Stimulated activated CD4-positive, alpha-beta T cell treated with anti-CD3 and anti-CD28 coated beads, Interleukin-15, amount 100 ng/mL, for 48 hours (primary cell): ENCODE measurements at places on chromosomes 16 and 17.

DNA sequence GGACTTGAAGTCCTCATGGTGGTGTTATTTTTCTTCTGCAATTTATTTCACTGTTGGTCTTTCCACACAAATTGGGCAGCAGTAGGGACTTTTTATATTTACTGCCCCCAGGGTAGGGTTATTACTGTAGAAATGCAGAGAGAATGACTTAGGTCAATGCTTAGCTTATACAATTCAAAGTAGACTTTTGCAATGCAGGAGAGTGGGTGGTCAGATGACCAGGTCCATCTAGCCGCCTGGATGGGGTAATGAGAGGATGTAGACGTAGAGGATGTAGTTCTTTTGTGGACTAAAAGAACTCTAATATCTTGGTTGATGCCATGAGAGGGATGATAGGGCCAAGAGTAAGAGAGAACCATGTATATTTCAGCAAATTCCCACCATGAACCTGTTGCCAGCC is 2.7 kb upstream of the KRTAP17-1 start:
- DNase-seq: no peak

DNA sequence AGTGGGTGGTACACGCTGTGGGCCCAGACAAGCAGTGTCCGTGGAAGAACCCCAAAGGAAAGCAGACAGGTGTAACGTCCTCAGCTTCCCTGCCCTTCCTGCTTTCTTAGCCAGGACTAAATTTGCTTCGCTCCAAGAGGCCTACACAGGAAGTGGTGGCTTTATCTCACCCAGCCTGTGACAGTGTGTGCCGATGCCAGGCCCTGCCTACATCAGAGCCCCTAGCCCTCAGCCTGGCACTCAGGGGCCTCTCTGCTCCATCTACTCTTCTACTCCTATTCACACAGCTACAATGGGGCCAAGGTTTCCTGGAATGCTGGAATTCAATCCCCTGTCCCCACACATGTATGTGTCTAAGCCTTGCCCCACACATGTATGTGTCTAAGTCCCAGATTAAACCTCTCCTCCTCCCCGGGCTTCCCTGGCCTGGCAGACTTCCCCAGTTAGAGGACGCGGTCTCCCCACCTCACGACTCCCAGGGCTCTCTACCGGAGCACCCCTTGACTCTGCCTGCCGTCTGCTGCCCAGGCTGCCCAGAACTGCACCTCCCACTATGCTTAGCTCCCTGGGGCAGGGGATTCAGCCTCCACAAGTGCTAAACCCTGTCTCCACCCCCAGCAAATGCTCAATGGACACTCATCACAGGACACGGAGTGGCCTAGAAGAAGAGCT is 8.2 kb downstream of the PGAP3 start:
- no peak for DNase-seq

DNA sequence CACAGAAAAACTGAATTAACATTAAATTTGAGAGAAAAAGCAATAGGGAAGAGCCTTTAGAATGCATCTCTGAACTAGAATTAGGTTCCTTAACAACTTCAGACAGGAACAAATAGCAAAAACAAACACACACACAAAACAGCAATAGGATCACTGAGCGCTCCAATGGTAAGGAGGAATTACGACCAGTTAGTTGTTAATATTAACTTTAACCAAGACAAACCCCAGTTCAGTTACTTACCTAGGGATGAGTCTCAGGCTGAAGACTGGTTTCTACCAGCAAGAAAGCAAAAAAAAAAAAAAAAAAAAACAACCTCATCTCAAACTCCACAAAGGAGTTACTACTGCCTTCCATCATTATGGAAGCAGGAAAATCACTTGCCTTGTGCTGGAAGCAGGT is 14.6 kb downstream of the DHRS7B start:
- no peak for DNase-seq

- DNase-seq: no peak
These were observed 326.6 kb downstream of the PHKB start for GRCh38 chr16:47787696-47788095.

- no peak for DNase-seq
These were observed 151.5 kb downstream of the KCNJ2 start for GRCh38 chr17:70320673-70321345.

DNA sequence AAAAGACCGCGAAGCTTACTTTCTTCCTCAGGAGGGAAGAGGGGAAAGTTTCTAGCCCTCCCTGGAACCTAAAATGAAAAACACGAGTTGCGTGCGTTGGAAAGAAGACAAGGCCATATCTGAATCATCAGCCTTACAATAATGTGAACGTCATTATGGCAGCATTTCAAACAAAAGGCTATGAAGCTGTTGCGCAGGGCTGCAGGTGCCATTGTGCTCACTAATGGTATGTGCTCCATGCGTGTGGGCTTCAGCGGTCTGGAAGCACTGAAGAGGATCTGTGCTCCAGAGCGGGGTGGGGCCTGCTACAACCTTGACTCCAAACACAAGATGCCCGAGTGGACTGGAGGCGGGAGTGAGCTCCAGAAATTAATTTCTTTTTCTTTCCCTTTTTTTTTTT is 12.1 kb upstream of the CYB5B start:
- no peak for DNase-seq

- DNase-seq: no peak
These were observed 24.3 kb upstream of the RFFL start for GRCh38 chr17:35087731-35088355.

GRCh38 chr16:66927918-66928649 is 2.7 kb upstream of the RRAD start:
- DNase-seq: no peak

GRCh38 chr17:21293831-21294210 is 9.3 kb downstream of the MAP2K3 start:
- no peak for DNase-seq

GRCh38 chr16:57305159-57305811 is 20.8 kb upstream of the PLLP start:
- DNase-seq: no peak

- DNase-seq: peak; percentile 6
These were observed 47.1 kb downstream of the SPACA3 start for GRCh38 chr17:33038740-33039139.

GRCh38 chr16:19678804-19679203 is 39.2 kb downstream of the KNOP1 start:
- no peak for DNase-seq

DNA sequence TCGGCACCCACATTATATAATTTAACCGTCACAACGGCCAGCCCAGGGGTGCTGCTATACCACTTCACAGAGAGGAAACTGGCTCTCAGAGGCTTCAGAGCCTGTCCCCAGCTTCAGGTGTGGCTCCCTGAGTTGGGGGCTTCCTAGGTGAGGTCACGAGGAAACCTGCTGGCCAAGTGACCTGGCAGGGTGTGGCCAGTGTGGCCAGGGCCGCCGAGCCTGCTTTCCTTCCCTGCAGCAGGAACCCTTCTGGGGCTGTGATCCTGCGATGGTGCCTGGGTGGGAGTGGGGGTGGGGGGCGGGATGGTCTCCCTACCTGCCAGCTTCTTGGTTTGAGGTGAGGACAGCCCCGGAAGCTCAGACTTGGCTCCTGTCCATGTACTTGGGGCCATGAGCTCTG is 39.9 kb downstream of the ADCY7 start:
- DNase-seq: no peak

GRCh38 chr16:64253096-64253495 is 868.8 kb downstream of the CDH11 start:
- no peak for DNase-seq

- no peak for DNase-seq
These were observed 53.1 kb upstream of the ENPP7 start for GRCh38 chr17:79677646-79678045.

DNA sequence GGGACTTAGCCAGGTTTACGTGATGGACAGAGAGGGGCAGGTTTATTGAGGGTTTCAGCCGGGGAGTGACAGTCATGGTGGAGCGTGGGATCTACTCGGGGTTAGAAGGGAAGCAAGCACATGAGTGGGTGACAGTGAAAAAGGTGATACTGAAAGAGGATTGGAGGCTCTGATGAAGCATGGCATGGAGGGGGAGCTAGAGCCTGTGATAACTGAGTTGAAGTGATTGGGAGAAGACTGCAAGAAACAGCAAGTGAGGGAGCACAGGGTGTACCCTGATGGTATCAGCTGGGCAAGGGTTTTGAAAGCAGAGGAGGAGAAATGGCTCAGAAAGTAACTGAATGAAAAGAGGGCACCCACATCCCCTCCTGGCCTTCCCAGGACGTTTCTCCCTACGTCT is 6.7 kb upstream of the KSR1 start:
- no peak for DNase-seq

DNA sequence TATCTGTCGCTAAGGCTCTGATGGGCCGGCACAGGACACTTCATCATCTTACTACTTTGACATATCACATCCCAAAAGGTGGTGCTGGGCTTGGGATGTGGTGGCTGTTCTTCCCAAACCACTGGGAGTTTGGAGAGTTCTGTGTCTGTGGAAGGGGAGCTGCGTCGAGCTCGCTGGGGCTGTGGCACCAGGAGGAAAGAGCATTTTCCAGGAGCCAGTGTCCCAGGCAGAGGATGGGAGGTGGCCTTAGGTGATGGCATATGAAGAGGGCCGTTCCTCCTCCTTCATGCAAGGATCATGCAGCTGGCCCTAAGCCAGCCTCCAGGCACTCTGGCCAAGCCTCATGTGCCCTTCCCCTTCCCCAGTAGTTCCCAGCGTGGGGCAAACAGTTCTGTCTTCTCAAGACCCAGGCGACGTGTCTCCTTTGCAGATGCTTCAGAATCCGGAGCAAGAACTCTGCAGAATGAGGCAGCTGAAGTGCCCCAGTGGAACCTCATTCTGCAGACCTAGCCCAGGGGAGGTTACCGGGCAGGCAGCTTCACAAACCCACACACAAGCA is 89.4 kb upstream of the TNRC6C start:
- no peak for DNase-seq

- DNase-seq: no peak
These were observed 8.6 kb upstream of the MRC2 start for GRCh38 chr17:62618647-62619416.

- no peak for DNase-seq
These were observed 63.1 kb downstream of the IKZF3 start for GRCh38 chr17:39801055-39801454.

DNA sequence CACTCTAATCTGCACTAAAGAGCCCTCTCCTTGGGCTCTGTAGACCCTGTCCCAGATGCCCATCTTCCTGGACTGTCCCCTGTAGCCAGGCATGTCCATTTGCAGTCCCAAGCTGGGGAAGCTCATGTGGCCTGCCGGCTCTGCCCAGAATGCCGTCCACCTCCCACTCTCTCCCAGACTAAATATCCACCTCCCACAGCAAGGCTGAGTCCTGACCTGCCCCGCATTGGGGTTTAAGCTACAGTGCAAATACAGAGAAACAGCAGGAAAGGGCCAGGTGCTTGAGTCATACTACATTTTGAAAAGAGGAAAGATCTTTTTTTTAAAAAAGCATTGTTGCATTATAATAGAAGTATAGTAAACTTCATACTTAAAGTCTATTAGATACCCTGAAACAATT is 3.0 kb downstream of the ST6GALNAC2 start:
- DNase-seq: no peak

DNA sequence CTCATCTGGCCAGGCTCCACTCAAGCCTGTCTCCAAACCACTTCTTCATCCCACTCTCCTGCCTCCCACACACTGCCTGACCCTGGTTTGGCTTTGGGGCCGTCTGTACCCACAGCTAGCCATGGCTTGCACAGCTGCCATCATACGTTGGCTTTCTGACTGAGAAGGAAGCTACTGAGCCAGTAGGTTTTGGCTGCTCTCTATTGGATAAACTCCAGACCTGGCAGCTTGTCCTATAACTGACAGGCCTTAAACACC is 3.9 kb downstream of the MIF4GD start:
- DNase-seq: no peak

- no peak for DNase-seq
These were observed 27.8 kb upstream of the MEAK7 start for GRCh38 chr16:84532291-84532724.

GRCh38 chr16:49701065-49701685 is 154.7 kb downstream of the ZNF423 start:
- DNase-seq: no peak

DNA sequence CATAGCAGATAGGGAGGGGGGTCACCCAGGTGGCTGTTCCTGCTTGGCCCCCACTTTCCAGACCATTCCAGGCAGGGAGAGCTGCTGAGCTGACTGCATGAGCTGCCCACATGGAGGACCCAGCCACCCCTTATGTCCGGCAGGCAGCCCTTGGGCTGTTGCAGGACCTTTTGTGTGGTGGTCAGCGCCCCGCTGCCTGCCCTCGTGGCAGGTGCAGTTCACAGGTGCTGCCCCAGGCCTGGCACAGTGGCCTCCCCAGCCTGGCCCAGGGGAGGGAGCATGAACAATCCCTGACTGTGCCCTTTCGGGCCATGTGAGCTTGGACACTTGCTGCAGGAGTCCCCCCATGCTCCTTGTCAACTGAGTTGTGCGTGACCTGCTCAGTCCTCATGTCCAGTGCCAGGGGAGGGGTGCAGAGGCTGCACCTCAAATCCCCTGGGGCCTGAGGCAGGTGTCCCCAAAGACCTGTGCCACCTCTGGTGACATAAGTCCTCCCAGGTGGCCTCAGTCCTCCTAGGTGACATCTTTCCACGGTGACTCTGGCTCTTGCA is 8.6 kb downstream of the TBC1D26 start:
- DNase-seq: no peak

DNA sequence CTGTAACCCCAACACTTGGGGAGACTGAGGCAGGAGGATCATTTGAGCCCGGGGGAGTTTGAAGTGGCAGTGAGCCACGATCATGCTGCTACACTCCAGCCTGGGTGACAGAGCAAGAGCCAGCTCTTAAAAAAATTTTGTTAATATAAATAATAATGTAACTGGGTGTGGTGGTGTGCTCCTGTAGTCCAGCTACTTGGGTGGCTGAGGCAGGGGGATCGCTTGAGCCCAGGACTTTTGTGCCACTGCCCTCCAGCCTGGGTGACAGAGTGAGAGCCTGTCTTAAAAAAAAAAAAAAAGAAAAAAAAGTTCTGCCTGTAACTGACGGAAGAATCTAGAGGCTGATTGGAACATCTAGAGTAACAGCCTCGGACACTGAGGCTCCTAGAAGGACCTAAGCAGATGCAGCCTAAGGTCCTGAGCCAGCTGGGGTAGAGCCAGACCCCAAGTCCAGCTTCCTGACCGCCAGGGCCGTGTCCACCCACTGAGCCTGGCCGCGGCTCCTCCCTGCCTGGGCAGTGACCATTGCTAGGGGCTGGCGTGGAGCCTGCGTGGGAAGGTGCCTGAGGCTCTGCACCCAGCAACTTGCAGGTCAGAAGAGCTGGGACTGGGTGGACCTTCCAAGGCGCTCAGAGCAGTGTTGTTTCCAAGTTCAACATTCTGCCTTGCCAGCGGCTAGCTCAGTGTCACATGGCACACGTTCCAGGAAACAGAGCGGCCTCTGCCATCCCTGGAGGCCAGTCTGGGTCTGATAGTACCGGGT is 209.4 kb upstream of the CIBAR2 start:
- DNase-seq: no peak

DNA sequence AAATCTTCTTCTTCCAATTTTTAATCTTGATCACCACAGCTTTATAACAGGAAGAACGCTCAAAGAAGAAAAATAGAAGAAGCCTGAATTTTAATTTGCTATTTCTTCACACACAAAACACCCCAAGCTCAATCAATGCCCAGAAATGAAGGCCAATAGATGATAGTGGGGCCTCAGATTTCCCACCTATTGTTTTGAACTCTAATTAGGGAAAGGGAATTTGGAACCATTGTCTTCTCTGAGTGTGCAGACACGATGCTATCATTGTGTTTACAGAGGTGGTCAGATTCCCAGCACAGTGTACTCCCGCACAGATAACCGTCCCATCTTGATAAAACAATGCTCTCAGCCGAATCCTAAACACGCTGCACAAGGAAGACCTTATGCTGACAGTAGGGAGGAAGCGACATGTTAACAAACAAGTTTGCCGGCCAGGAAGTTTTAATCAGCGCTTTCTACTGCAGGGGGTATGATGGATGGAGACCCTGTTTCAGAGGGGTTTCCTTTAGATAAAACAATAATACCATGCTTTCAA is 684.7 kb downstream of the MAF start:
- no peak for DNase-seq

GRCh38 chr17:13395346-13395745 is 206.4 kb downstream of the HS3ST3A1 start:
- no peak for DNase-seq
